Left lung (tissue), 14 donors: ENCODE measurements at places on chromosomes 2 and 18.

GRCh38 chr2:231985823-231986261 lies 24.3 kb downstream of the DIS3L2 start:
- no peak for DNase-seq

DNA sequence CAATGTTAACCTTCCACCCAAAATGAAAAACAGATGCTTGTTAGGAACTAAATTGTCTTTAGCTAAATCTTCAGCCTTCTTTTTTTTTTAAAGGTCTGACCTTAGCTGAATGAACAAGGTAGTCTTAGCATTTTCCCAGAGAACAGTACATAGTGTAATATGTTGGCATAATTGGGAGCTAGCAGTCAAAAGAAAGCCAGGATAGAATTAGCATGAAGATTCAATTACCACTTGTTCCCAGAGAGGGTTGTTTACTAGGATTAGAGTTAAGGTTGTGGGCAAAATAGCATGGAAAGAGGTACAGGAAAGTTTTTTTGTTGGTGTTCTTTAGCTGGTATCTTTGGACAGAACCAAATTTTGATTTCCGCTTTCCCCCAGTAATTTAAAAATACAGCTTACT lies 6.9 kb downstream of the CDH20 start:
- no peak for DNase-seq

GRCh38 chr2:146602856-146603255 lies 1242.0 kb upstream of the ACVR2A start:
- DNase-seq: no peak

- DNase-seq: no peak
These were observed 42.4 kb upstream of the RPE start for GRCh38 chr2:209960045-209960444.

- DNase-seq: no peak
These were observed 352.4 kb upstream of the PKDCC start for GRCh38 chr2:41695198-41696113.

- DNase-seq: no peak
These were observed 98.7 kb downstream of the MMADHC start for GRCh38 chr2:149488706-149489440.

DNA sequence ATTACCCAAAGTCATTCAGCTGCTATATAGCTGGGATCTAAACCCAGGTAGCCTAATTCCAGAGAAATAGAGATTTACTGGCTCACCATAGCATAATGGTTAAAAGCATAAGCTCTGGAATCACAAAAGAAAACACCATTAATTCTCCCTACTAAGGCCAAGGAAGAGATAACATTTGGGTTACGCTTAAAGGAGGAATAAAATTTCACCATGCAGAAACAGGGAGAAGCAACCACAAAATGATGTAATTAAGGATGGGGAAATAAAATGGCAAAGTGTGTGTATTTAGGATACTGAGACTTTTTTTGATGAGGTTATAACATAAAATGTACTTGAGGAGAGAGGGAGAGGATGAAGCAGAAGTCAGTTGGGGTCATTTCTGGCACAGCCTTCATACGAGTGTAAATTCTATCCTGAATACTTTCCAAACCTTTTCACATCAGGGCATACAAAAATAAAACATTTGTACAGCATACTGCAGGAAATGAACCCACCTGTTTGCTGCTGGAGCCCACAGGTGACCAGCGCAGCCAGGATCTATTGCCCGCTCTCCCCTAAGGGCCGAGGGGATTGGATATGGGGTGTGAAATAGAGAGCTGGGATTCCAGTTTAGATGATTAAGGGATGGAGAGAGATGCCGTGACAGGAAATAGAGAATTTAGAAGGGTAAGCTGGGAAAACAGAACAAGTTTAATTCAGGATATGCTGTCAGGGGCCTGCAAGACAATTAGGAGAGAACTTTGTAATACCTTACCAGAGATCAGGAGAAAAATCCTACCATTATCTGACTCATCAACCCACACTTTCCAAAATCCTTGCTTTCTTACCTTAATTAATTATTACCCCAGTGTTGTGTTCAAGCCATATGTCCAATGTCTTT lies 43.8 kb upstream of the SERTAD2 start:
- DNase-seq: no peak

DNA sequence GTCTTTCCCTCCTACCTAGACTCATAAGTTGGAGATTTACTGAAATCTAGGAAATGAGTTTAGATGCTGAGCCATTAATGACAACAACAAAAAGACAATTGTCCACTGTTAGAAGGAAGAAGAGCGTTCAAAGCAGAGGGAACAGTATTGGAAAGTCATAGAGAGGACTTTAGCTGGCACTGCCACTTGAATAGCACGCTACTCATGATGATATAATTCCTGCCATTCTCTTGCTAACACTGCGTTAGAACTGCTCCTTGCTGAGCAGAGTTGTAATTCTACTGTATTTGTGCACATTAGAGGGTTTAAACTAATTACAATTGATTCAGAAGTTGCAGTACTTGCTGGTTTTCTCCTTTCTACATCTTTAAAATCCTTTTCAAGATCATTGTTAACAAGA lies 9.0 kb upstream of the AFTPH start:
- DNase-seq: no peak

GRCh38 chr2:196967116-196967515 lies 40.6 kb upstream of the PGAP1 start:
- no peak for DNase-seq

DNA sequence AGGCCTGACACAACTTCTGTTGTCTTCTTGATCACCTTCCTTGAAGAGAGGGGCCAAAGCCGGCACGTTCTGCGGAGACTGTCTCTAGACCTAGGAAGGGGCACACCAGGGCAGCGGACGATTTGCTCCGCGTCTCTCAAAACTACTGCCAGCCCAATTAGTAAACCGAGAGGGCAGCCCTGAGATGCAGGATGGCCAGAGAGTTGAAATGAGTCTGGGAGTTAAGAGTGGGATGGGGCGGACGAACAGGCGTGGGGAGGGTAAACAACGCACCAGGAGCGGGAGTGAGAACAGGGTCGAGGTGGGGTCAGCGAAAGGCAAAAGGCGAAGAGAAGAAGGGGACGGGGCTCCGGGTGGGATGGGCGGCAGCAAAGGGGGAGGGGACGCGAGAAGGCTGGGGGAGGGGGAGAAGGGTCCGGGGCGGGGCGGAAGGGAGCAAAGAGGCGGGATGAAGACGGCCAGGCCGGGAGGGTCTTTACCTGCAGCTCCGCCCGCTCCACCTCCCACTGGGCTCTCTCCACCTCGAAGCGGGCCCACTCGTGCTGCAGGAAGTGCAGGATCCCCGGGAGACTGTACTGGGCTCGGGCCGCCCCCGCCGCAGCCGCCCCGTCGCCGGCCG lies 476 bp downstream of the STRN start:
- DNase-seq: no peak

DNA sequence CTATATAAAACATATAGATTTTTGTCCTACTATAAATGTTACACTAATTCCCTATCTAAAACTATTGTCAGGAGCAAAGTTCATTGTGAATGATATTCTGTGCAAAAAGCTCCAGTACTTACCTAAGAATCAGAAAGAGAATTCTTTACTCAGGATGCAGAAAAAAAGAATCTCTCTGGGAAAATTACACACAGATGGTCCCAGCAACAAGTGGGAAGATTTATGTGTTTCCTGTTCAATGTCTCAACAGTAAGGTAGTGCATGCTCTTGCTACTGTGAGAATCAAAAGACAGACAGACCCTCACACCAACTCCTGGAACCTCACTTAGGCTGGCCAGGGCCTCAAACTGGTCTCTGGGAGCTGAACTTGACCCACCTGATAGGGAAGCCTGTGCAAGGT lies 11.2 kb upstream of the NAPG start:
- no peak for DNase-seq

DNA sequence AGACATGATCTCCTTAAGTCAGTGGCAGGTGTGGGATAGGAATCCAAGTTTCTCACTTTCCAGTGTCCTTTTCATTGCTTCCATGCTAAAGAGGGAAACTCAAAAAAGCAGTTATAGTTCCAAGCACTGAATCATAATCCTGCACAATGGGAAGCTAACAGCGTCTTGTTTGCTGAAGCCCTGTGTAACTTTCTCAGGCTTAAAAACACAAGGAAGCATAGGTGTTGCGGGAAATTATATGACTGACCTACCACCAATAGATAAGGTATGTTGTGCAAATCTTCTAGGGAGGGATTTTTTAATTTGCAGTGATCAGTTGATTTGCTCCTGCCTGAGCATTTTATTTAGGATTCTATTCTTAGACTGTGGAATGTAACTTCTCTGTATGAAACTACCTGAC lies 250.9 kb downstream of the MYO3B start:
- no peak for DNase-seq

GRCh38 chr2:164386231-164386630 lies 235.1 kb downstream of the GRB14 start:
- DNase-seq: no peak

GRCh38 chr2:75844651-75845050 lies 133.9 kb upstream of the GCFC2 start:
- no peak for DNase-seq

GRCh38 chr2:8537562-8538155 lies 144.2 kb upstream of the ID2 start:
- DNase-seq: no peak

- no peak for DNase-seq
These were observed 48.6 kb downstream of the POLE4 start for GRCh38 chr2:75007061-75007460.

- DNase-seq: no peak
These were observed 15.5 kb downstream of the SLC25A12 start for GRCh38 chr2:171878481-171878993.

GRCh38 chr2:33216508-33217182 lies 259.8 kb upstream of the RASGRP3 start:
- DNase-seq: no peak
